ENCODE measurements at places on chromosomes 16 and 17.

DNA sequence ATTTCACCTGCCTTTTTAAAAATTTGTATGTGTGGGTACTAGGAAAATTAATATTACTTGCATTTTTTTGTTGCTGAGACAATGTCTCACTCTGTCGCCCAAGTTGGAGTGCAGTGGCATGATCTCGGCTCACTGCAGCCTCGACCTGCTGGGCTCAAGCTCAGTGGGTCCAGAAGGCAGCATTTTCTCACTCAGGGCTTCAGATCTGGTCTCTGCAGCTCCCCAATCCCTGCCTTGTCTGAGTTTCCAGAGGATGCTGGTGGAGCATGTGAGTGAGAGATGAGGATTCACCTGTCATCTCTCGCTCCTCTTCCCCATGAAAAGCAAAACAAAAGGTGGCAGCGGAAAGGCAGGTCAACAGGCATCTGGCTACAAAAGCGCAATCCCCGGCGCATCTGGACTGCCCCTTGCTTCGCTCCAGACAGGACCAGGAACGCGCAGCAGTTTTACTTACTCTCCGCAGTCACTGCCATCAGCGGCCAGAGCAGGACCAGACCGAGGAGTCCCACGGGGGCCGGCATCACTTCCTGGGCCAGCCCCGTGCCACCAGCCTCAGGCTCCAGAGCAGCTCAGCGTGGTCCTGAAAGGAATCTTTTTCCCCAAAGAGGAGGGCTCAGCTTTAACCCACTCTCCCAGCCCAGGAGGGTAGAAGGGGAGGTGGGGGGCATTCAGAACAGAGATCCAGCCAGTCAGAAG lies 59.9 kb downstream of the LITAF start:
- no peak for DNase-seq

DNA sequence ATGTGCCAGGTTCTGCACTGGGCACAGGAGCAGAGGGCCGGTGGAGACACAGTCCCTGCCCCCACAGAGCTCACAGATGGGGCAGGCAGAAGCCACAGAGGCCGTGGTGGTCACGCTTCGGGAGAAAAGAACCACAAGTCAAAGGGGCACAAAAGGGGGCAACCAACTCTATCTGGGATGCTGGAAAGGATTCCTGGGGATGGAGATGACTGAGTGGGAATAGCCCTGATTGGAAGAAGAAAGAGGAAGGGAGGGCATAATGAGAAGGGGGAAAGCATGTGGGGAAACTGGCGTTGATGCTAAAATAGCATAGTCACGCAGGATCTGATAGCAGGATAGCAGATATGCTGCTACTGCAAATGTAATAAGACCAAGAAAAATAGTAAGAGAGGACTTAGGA lies 69.7 kb downstream of the VAT1L start:
- DNase-seq = no peak

DNA sequence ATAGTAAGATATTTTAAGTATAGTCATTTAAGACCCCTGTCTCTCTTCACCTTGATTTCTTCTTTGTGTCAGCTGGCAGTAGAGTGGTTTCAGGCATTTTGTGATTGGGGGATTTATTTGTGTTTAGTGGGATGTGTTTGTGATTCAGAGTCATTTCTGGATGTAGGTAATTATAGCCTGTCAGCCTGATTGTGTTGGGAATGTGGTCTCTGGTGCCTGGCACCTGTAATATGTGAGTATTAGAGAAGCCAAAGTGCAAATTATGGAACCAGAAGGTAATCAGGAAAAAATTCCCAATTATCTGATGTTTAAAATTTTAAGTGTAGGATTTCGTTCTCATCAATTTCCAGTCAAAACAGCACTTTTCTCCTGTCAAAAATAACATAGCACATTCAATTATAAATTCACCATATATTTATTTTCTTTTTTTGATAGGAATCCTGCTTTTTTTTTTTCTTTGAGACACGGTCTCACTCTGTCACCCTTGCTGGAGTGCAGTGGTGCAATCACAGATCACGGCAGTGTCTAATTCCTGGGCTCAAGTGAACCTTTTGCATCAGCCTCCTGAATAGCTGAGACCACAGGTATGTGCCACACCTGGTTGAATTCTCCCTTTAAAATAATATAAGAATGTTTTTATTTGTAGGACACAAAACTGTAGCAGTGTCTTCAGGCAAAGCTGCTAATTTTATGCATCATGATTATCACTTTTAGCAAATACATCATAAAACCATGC lies 42.7 kb downstream of the ATF7IP2 start:
- no peak for DNase-seq

GRCh38 chr16:68866933-68867332 lies 23.6 kb downstream of the TANGO6 start:
- no peak for DNase-seq

DNA sequence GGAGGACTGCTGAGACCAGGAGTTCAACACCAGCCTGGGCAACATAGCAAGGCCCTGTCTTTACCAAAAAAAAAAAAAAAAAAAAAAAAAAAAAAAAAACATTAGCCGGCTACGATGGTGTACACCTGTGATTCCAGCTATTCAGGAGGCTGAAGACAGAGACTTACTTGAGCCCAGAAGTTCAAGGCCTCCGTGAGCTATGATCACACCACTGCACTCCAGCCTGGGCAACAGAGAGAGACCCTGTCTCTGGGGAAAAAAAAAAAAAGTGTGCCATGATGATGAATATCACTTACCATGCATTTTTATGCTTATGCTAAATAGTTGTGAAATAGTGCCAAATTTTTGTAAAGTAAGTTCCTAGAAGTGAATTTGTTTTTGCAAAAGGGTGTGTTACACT lies 197.0 kb downstream of the LGALS9B start:
- DNase-seq = no peak

DNA sequence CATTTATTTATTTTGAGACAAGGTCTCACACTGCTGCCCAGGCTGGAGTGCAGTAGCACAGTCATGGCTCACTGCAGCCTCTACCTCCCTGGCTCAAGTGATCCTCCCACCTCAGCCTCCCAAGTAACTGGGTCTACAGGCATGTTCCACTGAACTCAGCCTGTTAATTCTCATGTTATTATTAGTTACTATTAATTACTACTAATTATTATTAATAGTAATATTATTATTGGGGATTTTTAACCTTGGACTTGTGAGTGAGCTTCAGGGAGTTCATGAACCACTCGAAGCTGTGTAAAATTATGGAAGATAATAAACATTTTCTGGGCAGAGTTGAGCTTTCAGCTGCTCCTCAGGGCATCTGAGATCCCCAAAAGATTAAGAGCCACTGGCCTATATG lies 4.6 kb upstream of the STAC2 start:
- DNase-seq = no peak

- peak; percentile 66 for DNase-seq
Measured at GRCh38 chr17:59859444-59860025, 33.2 kb downstream of the TUBD1 start.

GRCh38 chr16:3625911-3626732 lies 14.7 kb upstream of the SLX4 start:
- peak; percentile 37 for DNase-seq

- peak; percentile 33 for DNase-seq
Measured at GRCh38 chr16:48318630-48319029, 66.6 kb downstream of the SIAH1 start.

GRCh38 chr17:65356536-65356935 lies 204.9 kb downstream of the AXIN2 start:
- DNase-seq = no peak

GRCh38 chr16:57403965-57404817 lies at the start of gene CCL17:
Gene CCL17 (plus strand): TSS chr16:57404767. CDS start chr16:57413933, 9,166 bp downstream.
- DNase-seq = no peak

DNA sequence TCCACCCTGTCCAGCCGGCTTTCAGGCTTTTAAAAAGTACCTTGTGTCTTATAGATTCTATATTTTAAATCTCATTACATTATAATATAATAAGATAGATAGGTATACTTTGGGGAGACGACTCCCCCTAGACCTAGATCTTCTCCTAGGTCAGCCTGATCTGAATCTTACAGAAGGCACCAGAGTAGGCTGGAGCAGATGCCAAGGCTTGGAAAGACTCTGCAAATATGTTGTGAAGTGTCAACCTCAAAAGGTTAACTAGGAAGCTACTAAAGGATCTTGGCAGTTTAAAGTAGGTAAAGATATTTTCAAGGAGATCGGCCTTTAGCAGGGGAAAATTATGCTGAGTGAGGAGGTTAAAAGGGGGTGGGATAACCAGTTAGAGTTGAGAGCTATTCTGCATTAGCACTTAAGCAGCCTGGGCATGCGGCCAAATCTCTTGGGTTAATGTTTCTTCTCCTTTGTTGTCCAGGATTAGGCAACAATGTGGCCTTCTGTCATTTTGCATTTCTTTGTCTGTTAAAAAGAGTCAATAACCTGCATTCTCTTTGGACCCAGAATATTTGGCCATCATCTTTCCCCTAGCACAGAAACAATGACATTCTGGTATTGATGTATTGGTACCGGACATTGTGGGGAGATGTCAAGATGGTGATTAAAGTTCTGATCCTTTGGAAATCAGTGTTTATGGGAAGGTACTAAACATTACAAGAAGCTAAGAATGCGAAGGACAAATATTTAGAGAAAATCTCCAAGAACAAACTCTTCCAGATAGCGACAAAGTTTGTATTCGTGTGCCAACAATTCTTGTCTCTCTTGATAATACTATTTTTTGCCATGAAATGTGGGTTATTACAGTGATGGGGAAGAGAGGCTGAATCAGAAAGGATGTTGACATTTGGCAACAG lies 51.2 kb upstream of the DHX40 start:
- DNase-seq = no peak

DNA sequence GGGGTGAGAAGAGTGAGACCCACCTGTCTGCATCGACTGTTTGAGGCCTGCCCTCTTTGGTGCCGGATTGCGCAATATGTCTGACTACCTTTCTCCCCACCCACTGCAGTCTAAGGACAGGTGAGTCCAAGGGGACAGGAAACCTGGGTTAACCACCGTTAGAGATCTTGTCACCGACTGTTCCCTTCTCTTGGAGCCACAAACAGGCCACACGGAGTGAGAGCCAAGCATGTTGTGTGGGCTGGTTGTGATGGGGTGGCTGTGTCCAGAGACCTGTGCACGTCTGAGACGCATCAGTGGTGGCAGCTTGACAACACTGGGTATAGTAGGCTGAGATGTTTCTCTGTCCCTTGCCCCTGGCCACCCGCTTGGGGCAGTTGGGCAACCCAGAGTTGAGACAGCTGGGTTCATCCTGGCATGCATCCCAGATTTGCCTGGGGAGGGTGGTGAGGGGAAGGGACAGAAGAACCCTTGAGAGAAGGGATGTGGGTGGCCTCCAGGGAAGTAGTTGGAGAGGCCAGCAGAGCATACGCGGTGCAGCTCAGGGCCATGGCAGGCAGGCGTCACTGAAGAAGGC lies 21.4 kb downstream of the MPRIP start:
- DNase-seq = no peak

DNA sequence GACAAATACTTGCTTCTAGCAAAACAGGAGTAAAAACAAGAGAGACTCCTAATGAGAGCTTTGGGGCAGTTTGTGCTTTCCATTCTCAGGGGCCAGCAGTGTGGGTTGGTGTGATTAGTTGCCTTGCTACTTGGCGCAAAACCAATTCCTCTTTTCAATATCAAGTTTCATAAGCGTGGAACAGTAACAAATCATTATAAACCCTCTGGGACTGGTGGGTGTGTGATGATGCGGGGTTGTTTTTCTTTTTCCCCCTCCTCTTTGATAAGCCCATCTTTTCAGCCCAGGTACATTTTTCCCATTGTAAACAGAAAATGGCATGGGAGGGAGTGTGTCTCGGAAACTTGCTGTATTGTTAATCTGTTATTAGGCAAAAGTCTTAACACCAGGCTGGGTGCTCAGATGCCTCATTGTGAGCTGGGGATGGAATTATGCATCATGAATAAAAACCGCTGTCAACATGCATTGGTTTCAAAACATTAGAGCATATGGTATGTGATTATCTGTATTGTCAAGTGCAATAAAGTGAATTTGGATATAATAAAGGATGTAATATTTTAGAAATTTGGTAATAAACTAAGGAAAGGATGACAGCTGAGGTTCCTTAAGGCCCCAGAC lies 166.4 kb downstream of the CCDC182 start:
- no peak for DNase-seq

GRCh38 chr16:12009462-12009861 lies 32.9 kb downstream of the SNX29 start:
- DNase-seq = no peak

- DNase-seq = no peak
Measured at GRCh38 chr17:77087650-77088454, 52.9 kb upstream of the SEC14L1 start.

DNA sequence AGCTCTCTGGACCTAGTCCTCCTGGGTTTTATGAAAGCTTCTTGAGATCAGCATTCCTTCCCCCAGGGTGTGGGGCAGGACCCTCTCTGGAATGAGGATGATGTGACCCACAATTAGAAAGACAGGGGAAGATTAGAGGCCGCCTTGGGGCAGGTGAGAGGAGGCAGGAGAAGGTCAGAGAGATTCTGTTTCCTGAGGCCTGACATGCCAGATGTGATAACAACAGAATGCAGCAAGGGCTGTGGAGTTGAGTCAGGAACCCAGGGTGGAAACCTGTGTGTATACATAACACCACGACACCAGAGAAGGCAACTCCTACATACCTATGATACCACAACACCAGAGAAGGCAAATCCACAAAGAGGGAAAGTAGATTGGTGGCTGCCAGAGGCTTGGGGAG lies 5.4 kb upstream of the SLC5A10 start:
- DNase-seq = no peak

DNA sequence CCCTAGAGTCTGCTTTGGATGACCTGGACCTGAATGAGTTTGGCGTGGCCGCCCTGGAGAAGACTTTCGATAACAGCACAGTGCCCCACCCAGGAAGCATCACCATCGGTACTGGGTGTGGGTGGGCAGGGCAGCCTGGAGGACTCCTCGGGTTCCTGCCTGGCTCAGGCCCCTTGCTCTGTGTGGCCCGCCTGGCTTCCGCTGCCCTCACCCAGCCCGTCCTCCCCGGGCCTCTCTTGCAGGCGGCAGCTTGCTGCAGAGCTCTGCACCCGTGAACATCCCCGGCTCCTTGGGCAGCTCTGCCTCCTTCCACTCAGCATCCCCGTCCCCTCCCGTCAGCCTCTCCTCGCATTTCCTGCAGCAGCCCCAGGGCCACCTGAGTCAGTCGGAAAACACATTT lies 24.5 kb downstream of the UNC13D start:
- no peak for DNase-seq

GRCh38 chr16:76906552-76906951 lies 284.4 kb upstream of the MON1B start:
- no peak for DNase-seq

GRCh38 chr16:78894886-78895285 lies 705.7 kb downstream of the MAF start:
- peak; percentile 64 for DNase-seq

DNA sequence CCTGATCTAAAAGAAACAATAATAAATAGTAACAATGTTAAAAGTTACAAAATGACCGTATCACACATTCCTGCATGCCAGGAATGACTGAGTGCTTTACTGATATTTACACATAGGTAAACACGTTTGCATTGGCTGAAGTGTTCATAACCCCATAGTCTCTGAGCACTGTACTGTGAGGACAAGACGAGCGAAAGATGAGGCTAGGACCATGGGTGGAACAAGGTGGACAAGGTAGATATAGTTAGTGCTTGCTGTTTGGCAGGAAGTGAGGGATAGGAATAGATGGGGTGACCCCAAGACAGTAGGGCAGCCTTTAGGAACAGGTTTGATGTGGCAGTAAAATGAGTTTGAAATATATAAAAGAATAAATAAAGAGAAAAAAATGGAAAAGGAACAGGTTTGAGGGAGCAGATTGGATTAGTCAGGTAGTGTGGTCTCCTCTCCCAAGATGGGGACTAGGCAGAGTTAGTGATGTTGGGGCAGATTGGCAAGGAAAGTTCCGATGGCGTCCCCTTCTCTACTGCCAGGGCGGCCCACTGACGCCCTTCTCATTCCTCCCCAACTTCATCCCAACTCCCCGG lies 452 bp upstream of the E2F4 start:
- no peak for DNase-seq
